ENCODE measurements at places on chromosomes 1 and 21. TPM values are rescaled to one million over a fixed set of nuclear protein-coding genes. Genes with fewer than 3 reads are reported as not detected.

- peak; percentile 90 for DNase-seq
These were observed 24.8 kb upstream of the RNF19B start for GRCh38 chr1:32989160-32990050.

GRCh38 chr1:75172556-75172955 is 38.4 kb downstream of the LHX8 start:
- DNase-seq: no peak

GRCh38 chr1:94864821-94865220 is 44.7 kb downstream of the SLC44A3 start:
- no peak for DNase-seq

DNA sequence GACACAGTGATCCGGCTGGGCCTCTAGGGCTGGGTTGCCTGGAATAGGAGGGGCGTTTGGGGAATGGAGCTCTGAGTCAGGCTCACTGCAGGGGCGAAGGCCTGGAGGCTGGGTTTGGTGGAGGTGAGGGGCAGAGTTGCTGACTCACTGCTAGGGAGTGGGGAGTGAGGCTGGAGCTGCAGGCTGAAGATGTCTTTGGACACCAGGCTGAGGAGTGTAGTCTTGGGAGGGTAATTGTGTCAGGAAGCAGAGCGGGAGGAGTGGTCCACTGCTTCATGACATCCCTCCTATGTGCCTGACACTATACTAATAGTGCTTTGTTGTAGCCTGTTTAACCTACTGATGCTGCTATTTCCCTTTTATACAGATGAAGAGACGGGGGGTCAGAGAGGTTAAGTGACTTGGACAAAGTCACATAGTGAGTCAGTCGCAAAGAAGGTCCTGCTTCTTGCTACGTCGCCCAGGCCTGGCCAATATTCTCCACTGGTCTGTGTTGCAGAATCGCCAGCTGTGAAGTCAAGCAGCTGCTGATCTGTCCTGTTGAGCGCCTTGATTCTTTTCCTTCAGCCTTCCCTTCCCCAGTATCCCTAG is 13.6 kb downstream of the ACTL8 start:
- no peak for DNase-seq

DNA sequence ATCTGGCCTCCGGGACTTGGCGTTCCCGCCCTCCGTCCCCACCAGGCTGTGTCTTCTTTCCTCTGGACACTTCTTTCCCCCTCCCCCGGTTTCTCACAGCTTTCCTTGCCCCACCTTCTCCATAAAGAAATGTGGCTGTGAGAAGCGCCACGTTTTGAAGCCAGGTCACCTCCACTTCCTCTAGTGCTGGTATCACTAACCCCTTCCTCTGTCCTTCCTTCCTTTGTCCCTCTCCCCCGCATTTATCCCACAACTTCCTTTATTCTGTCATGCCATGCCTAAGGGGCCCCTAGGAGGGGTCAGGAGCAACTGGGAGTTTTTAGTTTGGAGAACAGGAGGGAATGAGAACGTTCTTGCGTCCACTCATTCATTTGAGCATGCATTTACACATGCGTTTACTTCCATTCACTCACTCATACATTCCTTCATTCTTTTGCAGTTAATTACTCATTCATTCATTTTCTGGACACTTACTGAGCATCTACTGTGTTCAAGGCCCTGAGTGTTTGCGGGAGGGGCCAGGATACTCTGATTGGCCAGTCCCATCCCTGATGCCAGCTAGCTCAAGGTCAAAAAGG is 5.0 kb upstream of the ACOT11 start:
- DNase-seq: no peak

DNA sequence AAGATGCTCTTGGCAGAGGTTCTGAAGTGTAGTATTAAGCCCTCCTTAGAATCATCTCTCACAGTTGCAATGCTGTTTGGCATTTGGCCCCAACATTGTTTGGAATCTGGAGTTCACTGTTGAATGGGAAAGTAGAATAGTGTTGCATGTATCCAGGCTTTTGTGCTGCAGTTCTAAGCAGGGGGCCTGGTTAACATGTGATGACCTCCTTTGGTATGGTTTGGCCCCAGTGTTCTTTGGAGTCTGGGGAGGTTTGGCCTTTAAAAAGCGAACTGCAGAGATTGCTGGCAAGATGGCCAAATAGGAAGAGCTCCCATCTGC is 61.8 kb upstream of the PLD5 start:
- DNase-seq: no peak

DNA sequence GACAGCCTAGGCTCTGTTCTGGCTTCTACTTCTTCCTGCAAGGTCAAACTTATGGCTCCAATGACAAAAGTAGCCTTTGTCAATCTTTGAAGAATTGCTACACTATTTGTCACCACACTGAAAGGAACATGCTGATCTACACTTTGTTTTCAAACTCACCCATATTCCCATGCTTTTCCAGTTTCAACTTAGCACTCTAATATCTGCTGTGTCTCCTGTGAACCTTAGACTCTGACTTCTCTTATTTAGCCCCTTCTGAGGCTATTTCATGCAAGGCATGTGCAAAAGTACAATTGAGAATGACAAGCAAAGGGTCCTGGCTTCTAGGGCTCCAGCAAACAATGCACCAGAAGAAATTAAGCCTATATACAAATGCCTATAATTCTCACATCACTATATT is 374.9 kb downstream of the VAV3 start:
- no peak for DNase-seq

DNA sequence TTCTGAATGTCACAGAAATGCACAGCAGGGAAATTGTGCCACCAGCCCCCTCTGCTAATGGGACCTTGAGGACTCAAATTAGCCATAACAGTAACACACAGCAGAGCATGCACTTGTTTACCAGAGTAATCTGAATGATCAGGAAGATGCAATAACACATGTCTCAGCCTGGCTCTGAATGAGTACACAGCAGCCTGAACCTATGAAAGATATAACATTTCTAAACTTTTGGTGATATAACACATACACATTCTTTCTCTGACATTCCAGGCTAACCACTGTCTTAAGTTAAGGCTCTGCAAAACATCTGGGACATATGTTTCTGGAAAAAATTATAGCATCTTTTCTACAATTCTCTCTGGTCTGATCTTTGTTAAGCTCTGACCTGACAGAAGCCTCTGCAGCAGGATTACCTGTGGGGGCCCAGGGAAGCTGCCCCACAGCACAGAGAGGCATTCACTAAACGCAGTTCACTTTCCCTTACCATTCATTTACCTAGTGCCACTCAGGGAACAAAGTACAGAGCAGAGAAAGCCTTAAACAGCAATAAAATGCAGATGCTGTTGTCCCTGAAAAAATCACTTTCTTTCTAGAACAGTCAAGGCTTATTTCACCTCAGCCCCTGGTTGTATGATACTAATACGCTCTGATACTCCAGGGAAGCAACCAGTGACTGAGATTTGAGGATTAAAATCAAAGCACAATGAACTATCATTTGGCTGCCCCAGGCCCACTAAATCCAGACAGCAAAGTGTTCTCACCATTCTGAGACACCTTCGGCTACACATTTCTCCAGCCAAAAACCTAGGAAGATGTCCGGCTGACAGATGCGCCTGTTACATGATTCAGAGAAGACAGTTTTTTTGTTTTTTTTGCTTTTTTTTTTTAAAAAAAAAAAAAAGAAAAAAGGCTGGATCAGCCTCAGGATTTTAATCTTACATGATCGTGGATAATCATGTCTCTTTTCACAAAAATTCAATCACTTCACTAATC is 54.0 kb upstream of the CNN3 start:
- DNase-seq: no peak

- DNase-seq: no peak
These were observed 6.0 kb upstream of the PIGC start for GRCh38 chr1:172449585-172450523.

- no peak for DNase-seq
These were observed 13.6 kb downstream of the TUFT1 start for GRCh38 chr1:151553659-151554058.

DNA sequence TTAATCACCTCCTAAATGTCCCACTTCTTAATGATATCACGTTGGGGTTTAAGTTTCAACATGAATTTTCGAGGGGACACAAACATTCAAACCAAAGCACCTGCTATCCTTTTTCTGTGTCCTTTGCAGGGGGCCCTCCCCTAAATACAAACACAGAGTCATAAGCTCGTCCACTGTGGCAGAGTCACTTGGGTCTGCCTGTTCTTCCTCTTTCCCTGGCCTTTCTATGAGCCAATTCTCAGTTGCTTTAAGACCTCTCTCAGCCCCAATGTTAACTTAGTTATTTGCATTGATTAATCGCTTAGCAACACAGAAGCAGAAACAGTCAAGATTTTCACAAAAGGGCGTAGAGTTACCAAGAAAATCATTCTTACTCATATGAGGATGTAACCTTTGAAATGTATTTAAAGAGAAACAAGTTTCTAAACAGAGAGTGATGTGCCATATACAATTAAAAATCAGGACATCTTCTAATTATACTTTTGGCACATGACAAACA is 14.9 kb downstream of the APCS start:
- no peak for DNase-seq

GRCh38 chr1:56821462-56821797 is 2.2 kb upstream of the FYB2 start:
- no peak for DNase-seq

DNA sequence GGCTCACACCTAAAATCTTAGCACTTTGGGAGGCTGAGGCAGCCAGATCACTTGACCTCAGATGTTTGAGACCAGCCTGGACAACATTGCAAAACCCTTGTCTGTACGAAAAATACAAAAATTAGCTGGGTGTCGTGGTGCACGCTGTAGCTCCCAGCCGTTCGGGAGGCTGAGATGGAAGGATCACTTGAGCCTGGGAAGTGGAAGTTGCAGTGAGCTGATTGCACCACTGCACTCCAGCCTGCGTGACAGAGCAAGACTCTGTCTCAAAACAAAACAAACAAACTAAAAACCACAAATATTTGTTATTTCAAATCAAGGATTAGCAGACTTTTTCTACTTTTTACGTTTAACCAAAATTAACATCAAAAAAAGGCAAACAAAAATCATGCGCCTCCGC is 31.3 kb downstream of the INKA2 start:
- no peak for DNase-seq

DNA sequence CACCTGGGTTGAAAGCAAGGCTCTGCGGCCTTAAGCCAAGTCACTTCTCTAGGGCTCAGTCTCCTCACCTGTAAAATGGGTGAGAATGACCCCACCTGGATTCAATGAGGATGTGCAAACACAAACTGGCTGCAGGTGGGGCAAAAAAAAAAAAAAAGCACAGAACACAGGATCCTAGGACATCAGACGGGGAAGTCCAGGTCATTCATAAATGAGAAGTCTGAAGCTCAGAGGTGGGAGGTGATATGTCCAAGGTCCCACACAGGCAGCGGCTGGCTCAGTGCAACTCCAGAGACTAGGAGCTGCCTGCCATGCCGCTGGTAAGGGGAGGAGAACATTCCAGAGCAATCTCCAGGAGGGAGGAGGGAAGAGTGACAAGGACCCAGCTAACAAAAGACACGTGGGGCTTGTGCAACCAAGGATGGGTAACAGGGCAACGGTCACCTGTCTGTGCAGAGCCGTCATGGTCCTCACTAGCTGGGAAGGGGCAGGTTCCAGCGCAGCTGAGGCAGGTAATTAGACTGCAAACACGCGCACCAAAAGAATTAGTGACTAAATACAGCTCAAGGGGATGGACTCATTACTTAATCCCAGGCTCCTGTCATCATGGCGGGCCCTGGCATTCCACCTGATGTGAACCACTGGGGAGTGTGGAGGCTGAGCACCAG is 19.5 kb downstream of the IFFO2 start:
- DNase-seq: no peak

DNA sequence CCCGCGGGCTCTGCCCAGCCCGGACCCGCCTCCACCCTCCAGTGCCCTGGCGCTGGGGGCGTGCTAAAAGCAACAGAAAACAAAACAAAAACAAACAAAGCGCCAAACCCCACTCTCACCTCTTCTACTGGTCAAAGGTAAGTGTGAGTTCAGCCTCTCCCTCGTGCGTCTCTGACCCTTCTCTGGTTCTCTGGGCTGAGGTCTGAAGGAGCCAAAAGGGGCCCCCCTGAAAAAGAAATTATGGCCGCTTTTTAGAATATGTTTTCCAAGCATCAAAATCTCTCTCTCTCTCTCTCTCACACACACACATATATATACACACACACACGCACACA is 133.5 kb upstream of the DPYD start:
- no peak for DNase-seq

DNA sequence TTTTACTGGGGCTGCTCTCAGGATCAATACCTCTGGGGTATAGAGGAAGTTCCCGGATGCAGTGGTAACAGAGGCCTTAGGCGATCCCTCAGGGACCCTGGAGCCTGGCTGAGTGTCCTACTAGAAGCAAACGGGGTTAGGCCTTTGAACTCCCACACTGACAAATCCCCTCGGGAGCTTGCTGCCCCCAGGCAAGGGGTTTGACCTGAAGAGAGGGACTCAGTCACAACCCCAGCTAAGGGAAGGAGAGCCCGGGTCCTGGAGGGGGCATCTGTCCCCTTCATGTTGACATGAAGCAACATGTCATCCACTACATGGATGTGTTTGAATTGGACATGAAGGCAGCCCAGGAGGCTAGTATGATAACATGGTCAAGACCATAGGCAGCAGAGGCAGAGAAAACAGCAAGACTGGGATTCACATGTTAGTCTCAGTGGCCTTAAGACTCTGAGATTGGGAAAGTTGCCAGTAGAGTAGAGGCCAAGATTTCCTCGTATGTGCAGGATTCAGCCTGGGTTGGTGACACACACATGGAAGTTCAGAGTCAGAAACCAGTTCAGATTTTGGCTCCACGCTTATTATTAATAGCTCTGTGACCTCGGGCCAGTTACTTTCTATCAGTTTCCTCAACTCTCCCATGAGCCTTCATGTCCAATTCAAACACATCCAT is 101.5 kb downstream of the KCNN3 start:
- DNase-seq: peak; percentile 56

- DNase-seq: no peak
These were observed 48.9 kb downstream of the AGPAT3 start for GRCh38 chr21:43913928-43914327.

DNA sequence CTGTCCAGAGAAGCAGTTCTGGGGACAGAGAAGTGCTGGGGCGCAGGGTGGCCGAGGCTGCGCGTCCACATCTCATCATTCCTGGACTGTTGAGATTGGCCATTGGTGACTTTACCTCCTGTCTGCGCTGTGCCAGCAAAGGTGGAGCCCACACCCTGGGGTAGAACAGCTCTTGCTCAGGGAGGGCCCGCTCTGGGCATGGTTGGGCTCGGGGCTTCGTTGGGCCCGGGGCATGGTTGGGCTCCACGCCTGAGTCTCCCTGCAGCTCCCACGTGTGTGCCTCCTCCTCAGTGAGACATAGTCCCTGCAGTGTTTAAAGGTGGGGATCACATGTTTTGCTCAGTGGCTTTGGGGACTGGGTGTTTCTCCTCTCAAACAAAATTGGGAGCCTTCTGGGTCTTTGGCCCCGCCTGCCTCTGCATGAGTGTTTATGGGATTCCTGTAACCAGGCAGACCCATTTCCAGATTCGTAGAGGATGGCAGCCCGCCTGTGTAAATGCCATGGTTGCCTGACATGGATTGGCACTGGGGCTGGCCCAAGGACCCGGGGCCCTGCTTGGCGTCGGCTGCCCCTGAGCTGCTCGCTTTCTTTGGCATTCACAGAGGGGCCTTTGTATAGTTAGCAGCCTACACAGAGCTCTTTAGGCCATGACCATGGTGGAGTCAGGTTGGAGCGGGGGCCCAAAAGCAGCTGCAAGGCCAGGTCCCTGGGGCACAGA is 104.6 kb downstream of the TLR5 start:
- DNase-seq: no peak

GBP1 gene
- total RNA-seq: 13.0 TPM

TSPAN2 gene
- total RNA-seq: 1.8 TPM

UBXN10 gene
- total RNA-seq: 0.59 TPM

COL24A1 gene
- total RNA-seq: 0.34 TPM

SLC45A3 gene
- 3.3 TPM for total RNA-seq

B3GALT5 gene
- 0.89 TPM for total RNA-seq

ABCB10 gene
- total RNA-seq: 14.8 TPM

Measured in suprapubic skin (tissue), 4 donors.